ENCODE measurements at places on chromosomes 12 and 14.
A peak's percentile ranks its signal among the peaks of the same experiment; 100 is the strongest.

GRCh38 chr12:52004042-52004648 is 2.6 kb upstream of the TAMALIN start:
- peak; percentile 53 for DNase-seq

DNA sequence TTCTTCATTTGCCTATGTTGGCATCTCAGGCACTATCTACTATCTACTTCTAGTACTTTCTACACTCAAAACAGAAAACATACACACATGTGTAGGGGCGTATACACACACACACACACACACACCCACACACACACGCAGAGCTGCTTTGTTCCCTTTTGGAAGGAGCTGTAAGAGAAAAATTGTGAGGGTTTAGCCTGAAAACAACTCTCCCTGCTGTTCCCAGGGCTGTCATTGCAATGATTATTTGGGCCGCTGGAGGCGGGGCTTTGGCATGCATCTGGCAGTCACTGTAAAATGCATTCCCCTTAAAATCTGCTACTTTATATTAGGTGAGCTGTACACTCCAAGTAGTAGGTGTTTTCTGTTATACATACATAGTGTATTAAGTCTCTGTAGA is 29.1 kb upstream of the SLC38A2 start:
- no peak for DNase-seq

- DNase-seq: no peak
These were observed 6.5 kb downstream of the HAL start for GRCh38 chr12:95989504-95990123.

- DNase-seq: no peak
These were observed 400 bp downstream of the ADCY6 start for GRCh38 chr12:48788524-48788853.

DNA sequence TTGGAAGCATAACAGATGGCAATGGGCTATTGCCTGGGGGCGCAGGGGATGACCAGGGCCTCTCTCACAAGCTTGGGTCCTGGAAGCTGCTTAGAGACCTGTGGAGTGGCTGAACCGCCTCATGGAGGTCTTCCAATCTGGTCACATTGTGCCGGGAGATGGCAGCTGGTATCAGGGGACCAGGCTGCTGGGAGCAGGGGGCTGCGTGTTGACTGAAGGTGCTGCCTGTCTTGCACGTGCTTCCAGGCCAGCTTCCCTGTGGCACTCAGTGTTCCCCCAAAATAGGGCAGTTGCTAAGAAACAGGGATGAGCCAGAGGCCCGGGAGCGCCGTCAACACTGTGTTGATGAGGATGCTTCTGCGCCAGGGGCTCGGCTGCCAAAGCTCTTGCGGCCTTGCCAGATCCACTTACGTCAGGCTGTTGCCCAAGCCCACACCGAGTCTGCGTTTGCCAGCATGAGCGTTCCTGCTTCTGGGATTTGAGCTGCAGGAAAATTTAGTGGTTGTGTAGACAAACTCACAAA is 39.8 kb downstream of the ELK3 start:
- DNase-seq: no peak

DNA sequence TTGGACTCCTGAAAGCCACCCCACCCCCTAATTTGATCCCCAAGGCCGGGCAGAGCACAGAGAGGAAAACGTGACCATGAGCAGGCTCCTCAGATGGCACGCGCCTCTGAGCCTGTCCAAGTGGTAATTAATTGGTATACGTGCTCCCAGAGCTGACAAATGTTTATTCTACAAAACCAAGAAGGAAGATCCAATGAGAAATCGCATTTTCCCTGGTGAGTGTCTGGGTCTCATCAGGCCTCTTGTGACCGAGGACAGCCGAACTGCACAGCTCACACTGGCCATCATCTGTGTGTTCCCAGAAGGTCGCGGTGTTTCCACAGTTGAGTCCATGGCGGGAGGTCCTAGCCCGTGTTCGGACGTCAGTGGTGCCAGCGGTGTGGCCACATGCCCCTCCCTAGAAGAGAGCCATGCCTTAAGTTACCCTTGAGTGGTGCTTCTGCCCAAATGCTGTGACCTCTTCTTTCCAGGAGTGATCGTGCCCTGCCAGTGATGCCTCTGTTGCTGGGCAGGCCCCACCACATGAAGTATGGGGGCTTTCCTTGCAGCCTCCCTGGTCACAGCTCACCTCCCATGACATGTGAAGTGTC is 317.5 kb upstream of the RTL1 start:
- no peak for DNase-seq

- peak; percentile 92 for DNase-seq
These were observed at the start of the genes EIF2B1 and GTF2H3 for GRCh38 chr12:123633379-123634141. EIF2B1 (minus strand) TSS chr12:123633686; CDS start chr12:123633557, 129 bp downstream. GTF2H3 (plus strand) TSS chr12:123633829; CDS start chr12:123633860, 31 bp downstream.

- no peak for DNase-seq
These were observed 7.3 kb upstream of the ZNF740 start for GRCh38 chr12:53173085-53173715.

GRCh38 chr12:28540324-28540714 is 350.1 kb downstream of the CCDC91 start:
- DNase-seq: no peak

GRCh38 chr14:43706900-43707299 is 800.2 kb downstream of the FSCB start:
- no peak for DNase-seq

- DNase-seq: no peak
These were observed 107.1 kb downstream of the TTC8 start for GRCh38 chr14:88931321-88932110.

DNA sequence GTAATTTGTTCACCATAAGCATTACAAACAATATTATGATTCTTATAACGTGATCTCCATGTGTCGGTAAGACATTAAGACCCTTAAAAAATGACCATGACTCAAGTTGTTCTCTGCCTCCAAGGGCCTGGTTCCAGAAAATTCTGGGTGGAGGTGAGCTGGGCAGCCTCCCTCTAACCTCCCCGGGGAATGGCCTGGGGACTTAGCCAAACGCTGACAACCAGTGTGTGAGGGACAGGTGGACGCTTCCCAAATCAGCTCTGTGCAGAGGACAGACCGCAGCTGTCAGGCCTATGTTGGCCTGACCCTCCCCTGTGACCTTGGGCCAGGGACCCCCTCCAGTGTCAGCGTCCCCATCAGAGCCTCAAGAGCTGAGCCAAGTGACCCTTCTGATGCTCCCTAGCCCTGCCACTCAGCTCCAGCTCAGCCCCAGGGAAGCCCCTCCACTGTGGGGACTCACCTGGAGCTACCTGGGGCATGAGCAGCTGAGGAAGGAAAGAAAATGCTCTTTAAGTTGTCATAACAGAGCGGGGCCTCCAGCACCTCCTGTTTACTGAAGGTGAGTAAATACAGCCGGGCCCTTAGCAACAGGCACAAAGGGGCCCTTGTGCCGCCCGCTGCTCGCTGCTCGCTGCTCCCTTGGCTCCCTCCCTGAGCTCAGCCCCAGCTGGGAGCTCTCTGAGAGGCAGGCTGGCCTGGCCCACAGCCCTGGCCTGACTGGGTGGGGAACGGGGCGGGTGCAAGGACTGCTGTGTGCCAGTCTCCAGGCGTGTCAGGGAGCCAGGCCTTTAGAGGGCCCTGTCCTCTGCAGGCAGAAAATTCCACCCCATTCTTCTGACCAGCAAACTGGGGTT is 116.6 kb downstream of the CALM1 start:
- DNase-seq: no peak

DNA sequence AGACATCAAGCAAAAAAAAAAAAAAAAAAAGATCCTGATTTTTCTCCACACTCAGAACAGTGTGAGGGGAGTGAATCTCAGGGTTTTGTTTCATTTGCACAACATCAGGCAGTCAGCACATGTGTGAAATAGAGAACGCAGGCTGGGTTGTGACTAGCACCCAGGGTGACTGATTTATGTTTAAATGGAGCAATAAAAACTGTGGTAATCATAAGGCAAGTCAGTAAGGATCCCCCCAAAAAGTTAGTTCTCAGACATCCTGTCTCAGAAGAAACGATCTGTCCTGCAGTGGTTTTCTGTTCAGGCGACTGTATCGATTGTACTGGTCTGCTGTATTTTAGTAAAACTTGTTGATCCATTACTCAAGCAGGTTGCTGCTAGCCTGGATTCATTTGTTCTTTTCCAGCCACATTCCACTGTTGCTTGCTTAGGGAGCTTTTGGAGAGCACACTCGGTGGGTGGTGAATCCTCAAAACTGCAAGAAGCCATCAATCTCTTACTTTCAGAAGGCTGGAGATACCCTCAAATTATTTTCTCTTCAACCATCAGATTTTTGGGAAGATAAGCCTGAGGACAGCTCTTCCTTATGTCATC is 107.1 kb downstream of the DACT1 start:
- DNase-seq: no peak

GRCh38 chr12:67274186-67274585 is 5.0 kb downstream of the CAND1 start:
- DNase-seq: no peak

GRCh38 chr12:135138-135537 is 68.6 kb downstream of the IQSEC3 start:
- DNase-seq: no peak

DNA sequence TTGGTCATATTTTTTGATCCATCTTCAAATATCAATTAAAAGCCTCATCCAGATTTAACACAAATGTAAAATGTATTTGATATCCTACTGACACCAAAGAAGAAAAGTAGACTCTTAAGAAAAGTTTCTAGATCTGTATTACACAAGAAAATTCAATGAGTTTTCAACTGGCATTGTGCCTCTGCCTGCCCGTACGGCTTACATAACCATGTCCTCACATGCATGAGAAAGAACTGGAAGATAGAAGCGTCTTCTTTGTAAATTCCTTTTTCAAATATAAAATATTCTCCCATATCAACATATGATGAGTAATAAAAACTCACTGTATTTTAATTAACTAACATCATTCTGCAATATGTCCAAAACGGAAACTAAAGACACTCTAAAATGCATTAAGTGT is 7.2 kb downstream of the ANKS1B start:
- no peak for DNase-seq

DNA sequence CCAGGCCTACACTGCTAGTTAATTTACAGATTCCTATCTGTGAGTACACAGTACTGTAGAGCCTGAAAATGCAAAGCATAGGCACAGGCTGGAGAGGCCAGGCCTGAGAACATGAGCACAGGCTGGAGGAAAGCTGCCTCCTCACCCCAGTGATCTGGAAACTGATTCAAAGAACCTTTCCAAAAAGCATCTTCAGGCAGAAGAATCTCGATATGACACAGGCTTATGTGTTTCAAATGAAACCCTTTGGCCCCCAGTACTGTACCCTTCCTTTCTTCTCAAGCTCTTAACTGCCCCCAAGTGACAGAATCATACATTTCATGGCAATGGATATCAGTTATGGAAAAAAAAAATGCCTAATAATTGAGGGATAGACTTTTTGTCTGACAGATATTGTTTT is 122.0 kb downstream of the KCNC2 start:
- DNase-seq: peak; percentile 1

DNA sequence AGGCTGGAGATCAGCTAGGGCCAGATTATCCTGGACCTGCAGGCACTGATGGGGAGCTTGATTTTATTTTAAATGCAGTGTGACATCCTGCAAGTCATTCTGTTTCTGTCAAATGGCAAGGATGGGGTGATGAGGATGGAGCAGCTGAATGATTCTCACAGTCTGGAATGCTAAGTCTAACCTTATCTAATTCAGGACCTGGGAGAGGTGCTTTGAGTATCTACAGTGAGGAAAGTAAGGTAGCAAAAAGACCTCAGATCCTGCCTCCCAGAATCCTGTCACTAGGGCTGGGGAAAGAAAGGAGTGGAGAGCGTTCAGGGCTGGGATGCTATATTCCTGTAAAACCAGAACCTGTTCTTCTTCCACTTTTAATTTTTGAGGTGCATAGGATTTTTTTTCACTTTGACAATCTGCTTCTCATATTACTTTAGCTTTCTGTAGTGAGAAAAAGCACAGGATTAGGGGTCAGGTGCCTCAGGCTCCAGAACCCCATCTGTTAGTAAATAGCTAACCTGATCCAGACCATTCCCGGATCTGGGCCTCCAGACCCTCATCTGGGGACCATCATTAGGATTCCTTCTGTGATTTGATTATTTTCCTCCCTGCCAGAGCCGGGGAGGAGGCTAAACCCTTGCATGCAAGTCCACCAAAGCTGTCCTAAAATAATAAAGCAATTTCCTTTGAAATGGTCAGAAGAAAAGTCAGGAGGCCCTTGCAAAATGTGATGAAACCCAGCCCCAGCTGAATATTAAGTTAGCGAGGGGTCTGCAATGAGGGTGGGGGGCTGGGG is 54.7 kb downstream of the ASCL1 start:
- no peak for DNase-seq

- DNase-seq: no peak
These were observed 2.0 kb upstream of the PPP1CC start for GRCh38 chr12:110744601-110745264.

GRCh38 chr12:45217846-45218245 is 2.0 kb downstream of the ANO6 start:
- no peak for DNase-seq

Measured in kidney glomerular epithelial cell (primary cell).